Peyer's patch (tissue), 4 donors: ENCODE measurements at places on chromosomes 16 and 17. TPM values are rescaled to one million over a fixed set of nuclear protein-coding genes. Genes with fewer than 3 reads are reported as not detected.
A peak's percentile ranks its signal among the peaks of the same experiment; 100 is the strongest.

GRCh38 chr16:73572135-73572828 is 524.4 kb upstream of the ZFHX3 start:
- H3K27ac ChIP-seq = no peak overlapping the region
- no peaks in the 10 kb centered on the region for H3K36me3 ChIP-seq
- DNase-seq = no peak

The COL1A1 gene
- total RNA-seq = 11.3 TPM

GRCh38 chr17:42459801-42460281 is 1.2 kb downstream of the ATP6V0A1 start:
- DNase-seq = no peak
- no peaks in the 10 kb centered on the region for H3K4me1 ChIP-seq
- no peaks in the 10 kb centered on the region for H3K27me3 ChIP-seq
- peak overlapping the region; percentile 59 for H3K4me3 ChIP-seq
- peaks cover 8% of the 10 kb centered on the region for H3K36me3 ChIP-seq

The NPIPB6 gene
- 11.4 TPM for total RNA-seq
